ENCODE measurements at places on chromosomes 11 and 22. TPM values are rescaled to one million over a fixed set of nuclear protein-coding genes. Genes with fewer than 3 reads are reported as not detected.
A peak's percentile ranks its signal among the peaks of the same experiment; 100 is the strongest.

Gene TECTA
- 0.94 TPM for total RNA-seq

Gene RTN4R
- 9.4 TPM for total RNA-seq

Gene PLEKHB1
- total RNA-seq: 25.6 TPM

Gene SYT8
- total RNA-seq: 29.3 TPM

Gene ARHGAP32
- 19.9 TPM for total RNA-seq

Gene VPREB1
- not detected for total RNA-seq

Gene OR4C15
- not detected for total RNA-seq

Gene TP53AIP1
- not detected for total RNA-seq

Gene TTC17
- 155 TPM for total RNA-seq

Gene GLYAT
- total RNA-seq: not detected

Gene SCGB1D2
- not detected for total RNA-seq

Gene CBY1
- 16.1 TPM for total RNA-seq

Gene BIRC3
- 39.5 TPM for total RNA-seq

Gene IRAG1
- 2.4 TPM for total RNA-seq

DNA sequence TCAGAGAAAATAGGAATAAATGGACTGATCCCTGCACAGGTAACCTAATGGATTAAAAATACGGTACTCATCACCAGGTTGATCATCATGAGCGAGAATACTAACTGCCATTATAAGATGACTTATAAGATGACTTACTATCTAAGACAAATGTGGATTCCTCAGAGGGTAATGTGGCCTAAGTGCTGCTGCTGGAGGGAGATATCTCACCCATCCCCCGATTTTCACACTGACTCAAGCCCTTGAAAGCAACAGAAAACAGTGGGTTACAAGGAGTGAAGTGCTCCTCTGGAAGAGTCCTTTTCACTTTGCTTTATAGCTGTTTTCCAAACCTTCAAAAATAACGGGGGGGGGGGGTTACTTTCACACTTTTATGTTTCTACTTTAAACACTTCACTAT lies 920 bp downstream of the TMEM218 start:
- no peak for DNase-seq

DNA sequence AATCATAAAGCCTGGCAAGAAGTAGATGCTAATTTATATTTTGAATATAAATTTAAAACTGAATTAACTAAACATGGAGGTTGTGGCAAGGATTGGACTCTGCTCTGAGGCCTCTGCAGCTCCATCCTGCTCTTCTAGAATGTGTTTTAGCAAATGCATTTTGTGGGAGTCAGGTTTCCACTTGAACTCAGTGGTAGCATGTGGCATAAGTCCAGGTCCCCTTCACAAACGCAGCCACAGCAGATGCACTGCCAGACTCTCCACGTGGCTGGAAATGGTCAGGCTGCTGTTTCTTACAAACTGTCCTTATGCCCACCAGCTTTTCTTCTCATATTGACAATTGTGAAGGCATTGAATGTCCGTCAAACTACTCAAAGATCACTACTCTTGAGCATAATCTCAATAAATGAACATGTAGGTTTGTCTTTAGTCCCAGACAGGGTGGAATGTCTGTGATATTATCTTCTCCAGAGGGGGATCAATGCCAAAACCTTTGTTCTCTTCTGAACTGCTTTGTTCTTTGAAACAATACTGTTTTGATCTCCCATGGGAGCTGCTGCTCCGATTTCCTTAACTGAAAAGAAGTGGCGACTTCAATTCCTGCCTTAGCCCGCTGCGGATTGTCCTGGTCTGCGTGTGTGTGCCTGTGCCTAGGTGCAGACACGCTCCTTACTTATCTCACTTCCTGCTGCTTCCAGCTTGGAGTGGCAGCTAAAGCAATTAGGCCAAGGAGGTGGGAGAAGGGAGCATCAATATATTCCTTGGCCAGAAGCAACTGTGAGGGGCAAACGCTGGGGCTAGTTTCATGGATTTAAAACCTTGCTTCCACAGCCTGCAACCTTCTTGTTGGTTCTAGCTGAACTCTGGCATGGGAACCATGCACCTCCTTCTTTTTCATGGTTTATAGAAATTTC lies 24.2 kb downstream of the EIF4G2 start:
- DNase-seq: no peak

- no peak for DNase-seq
These were observed 8.5 kb downstream of the CCDC88B start for GRCh38 chr11:64348383-64349024.

DNA sequence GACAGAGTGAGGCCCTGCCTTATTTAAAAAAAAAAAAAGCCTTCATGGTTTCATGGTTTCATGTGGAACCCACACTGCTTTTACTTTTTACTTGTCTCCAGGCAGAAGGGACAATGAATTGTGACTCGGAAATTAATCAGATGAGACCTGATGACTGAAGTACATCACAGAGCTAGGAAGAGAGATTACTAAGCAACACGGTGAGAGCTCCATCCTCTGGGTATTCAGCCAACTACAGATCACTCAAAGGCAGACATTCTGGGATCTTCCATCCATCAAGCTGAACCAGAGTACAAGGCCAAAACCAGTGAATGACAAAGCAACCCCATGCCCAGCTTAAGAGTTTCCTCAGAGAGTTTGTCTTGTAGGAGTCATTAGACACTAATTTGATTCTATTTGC lies 433.2 kb downstream of the SOX6 start:
- no peak for DNase-seq

GRCh38 chr11:131099013-131099412 lies 182.7 kb upstream of the SNX19 start:
- DNase-seq: no peak

GRCh38 chr11:102186551-102187191 lies 76.4 kb downstream of the YAP1 start:
- DNase-seq: no peak

DNA sequence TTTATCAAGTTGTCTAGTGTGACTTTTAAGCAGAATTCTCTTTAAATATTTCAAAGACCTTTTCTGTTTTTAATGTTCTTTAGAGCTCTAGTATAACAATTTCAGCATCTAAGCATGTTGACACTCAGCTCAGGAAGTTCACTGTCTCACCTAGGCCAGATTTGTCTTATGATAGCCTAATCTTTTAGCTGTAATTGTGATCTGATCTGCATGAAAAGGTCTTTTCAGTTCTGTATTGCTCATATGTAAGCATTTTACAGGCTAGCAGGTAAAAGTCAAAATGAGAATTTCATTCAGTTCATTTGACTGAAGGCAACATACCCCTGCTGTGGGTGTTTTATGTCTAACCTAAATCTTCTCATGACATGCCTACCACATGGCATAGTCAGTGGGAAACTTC lies 46.7 kb upstream of the SLC37A2 start:
- no peak for DNase-seq

DNA sequence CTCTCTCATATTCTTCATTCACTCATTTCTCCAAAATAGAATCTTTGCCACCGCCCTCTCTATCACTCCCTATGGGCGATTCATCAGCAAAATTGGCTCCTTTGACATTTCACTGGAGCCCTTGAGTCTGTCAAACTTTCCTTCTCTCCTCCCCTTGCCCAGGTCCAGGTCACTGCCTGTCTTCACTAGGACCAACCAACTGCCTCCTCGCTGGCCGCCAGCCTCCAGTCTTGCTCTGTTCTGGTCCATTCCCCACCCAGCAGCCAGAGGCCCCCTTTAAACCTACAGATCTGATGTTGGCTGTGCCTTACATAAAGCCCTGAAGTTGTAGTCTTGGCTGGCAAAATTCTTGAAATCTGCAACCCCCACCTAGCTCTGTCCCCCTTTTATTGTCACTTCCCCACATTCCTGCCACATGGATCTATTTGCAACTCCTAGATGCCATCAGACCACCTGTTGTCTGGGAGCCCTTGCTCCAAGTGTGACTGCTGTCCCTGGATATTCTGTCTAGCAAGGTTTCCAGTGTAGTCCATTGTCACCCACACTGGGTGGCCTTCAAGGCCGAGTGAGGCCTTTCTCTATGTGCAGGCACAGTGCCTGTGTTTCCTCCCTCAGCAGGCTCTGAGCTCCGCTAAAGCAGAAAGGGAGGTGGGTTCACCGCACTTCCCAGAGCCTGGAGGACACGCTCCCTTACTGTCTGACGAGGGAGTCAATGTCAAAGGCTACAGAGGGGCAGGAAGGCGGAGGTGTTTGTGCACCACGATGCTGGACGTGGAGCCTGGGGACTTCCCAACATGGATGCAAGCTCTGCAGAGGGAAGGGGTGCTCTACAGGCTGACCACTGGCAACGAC lies 25.5 kb downstream of the MYEOV start:
- DNase-seq: no peak

DNA sequence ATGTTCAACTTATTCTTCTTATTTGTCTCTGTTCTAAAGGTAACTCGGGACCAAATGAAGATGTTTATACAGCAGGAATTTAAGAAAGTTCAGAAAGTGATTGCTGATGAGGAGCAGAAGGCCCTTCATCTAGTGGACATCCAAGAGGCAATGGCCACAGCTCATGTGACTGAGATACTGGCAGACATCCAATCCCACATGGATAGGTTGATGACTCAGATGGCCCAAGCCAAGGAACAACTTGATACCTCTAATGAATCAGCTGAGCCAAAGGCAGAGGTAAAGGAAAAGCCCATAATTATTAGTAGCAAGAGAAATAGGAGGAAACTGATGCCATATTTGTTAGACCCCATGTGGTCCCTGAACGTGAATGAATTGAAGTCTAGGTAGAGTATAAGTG lies 63.3 kb downstream of the TRIM44 start:
- DNase-seq: peak; percentile 21

- peak; percentile 53 for DNase-seq
These were observed 12.4 kb downstream of the PIWIL3 start for GRCh38 chr22:24761888-24762675.

DNA sequence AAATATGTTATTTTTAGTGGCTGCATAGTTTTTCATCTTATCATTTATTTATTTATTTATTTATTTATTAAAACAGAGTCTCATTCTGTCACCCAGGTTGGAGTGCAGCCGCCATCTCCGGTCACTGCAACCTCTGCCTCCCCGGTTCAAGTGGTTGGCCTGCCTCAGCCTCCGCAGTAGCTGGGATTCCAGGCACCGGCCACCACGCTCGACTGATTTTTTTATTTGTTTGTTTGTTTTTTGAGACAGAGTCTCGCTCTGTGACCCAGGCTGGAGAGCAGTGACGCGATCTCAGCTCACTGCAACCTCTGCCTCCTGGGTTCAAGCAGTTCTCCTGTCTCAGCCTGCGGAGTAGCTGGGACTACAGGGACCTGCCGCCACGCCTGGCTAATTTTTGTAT lies 262.9 kb upstream of the DDI1 start:
- no peak for DNase-seq

GRCh38 chr22:41048791-41049717 lies 43.3 kb upstream of the EP300 start:
- peak; percentile 91 for DNase-seq

- DNase-seq: peak; percentile 31
These were observed 27.8 kb upstream of the ZNRF3 start for GRCh38 chr22:28855355-28856094.

DNA sequence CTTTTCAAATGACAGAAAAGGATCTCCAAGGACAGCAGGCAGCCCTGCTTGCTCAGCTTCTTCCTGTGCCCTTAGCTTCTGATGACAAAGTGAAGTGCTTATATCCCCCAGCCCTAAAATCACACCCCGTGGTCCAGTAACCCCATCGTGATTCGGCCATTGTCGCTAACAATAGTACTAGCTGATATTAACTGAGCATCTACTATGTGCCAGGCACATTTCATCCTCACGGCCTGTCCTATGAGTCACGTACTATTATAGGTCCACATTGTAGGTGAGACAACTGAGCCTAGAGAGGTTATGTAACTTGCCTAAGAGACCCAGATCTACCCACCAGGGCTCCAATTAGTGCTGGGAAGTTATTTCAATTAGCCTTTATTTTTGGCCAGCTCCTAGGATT lies 6.1 kb downstream of the SCN4B start:
- DNase-seq: no peak

- no peak for DNase-seq
These were observed 66.3 kb downstream of the ETS1 start for GRCh38 chr11:128520888-128521681.

- DNase-seq: peak; percentile 79
These were observed 3.6 kb downstream of the TRABD start for GRCh38 chr22:50189184-50189848.

- no peak for DNase-seq
These were observed 15.7 kb upstream of the TH start for GRCh38 chr11:2187280-2187707.

DNA sequence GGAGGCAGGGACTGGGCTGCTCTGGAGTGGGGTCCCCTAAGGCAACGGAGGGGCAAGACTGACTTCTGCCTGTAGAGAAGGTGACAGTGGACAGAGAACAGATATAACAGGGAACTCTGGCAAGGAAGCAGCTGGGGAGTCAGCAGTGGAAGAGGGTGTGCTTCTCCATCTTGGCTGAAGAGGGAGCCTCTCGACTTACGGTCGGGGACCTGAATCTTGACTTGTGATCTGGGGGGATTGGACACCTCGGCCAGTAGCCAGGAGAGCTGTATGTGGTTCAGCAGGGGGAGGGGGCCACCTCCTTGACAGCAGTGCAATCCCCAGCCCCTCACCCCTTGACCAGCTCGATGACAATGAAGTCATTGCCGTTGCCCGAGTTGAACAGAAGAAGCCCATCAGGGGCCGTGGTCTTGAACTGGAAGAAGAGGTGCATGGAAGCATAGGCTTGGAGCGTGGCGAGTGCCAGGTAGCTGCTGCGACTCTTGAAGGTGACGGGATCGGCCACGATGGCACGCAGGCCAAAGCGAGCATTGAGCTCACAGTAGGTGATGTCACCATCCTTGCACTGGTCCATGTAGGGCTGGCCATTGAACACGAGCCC lies 60.0 kb downstream of the SLC22A12 start:
- DNase-seq: no peak

- DNase-seq: no peak
These were observed 15.1 kb downstream of the MCHR1 start for GRCh38 chr22:40694411-40694810.

DNA sequence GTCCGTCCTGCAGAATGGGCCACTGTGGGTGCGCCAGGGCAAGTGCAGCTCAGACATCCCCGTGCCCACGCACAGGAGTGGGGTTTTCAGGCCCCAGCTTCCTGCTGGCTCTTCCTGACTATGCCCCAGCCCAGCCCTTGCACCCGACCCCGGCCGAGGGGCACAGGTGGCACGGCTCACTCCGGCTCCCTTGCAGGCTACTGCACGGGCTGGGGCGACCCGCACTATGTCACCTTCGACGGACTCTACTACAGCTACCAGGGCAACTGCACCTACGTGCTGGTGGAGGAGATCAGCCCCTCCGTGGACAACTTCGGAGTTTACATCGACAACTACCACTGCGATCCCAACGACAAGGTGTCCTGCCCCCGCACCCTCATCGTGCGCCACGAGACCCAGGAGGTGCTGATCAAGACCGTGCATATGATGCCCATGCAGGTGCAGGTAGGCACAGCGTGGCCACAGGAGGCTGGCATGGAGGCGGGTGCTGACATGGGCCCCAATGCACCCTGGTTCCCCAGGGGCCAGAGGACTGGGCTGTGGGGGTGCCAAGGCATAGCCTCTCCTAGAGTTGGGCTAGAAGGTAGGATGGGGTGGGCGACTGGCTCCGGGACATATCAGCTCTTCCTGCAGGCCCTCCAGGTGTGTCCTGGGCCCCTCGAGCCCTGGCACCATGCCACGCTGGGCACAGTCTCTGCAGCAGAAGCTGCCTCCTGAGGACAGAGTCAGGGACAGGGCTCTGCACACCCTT lies 27.7 kb downstream of the MUC2 start:
- DNase-seq: no peak

Data from upper lobe of left lung (tissue), 6 donors.